IMR-90 (cell line): ENCODE measurements at places on chromosomes 5 and 9. TPM values are rescaled to one million over a fixed set of nuclear protein-coding genes. Genes with fewer than 3 reads are reported as not detected.

DNA sequence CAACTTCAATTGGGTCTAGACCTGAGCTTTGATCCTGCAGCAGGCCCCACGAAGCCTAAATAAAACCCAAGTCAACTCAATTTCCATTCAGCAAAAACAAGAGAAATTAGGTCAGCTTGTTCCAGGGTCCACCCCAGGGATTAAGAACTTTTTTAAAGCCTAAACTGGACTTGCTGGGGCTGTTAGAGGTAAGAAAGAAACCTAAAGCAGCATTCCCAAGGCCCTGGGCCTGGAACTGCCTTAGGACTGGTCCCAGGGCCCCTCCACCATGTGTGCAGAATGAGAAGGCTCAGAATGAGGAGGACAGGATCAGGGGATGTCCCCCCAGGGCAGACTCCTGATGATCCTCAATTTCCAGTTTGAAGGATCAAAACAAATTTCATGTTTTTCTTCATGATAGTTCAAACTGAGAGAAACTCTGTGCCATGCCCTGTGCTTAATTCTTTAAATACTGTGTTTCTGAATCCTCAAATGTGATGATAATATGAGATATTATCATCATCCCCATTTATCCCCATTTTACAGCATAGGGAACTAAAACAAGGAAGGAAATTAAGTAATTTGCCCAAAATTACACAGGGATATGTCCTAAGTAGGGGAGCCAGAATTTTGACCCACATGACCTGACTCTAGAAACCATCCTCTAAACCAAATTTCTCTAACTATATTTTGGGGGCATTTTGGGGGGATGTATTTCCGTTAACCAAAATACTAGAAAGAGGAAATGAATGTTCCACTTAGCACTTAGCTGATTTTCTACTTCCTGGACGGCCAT is 64.5 kb downstream of the DENND1A start:
- H3K36me3 ChIP-seq = no peaks in the 10 kb centered on the region
- no peaks in the 10 kb centered on the region for H3K27me3 ChIP-seq

GRCh38 chr5:44312374-44312773 is 76.8 kb downstream of the FGF10 start:
- no peak for DNase-seq
- H3K4me1 ChIP-seq = no peaks in the 10 kb centered on the region
- H3K36me3 ChIP-seq = no peaks in the 10 kb centered on the region

- H3K27me3 ChIP-seq = no peaks in the 10 kb centered on the region
- no peak for DNase-seq
- H3K27ac ChIP-seq = no peak overlapping the region
- peaks cover 21% of the 10 kb centered on the region for H3K4me1 ChIP-seq
- no peaks in the 10 kb centered on the region for H3K36me3 ChIP-seq
Observed at GRCh38 chr9:129454467-129455067, 166.3 kb downstream of the C9orf50 start.

DNA sequence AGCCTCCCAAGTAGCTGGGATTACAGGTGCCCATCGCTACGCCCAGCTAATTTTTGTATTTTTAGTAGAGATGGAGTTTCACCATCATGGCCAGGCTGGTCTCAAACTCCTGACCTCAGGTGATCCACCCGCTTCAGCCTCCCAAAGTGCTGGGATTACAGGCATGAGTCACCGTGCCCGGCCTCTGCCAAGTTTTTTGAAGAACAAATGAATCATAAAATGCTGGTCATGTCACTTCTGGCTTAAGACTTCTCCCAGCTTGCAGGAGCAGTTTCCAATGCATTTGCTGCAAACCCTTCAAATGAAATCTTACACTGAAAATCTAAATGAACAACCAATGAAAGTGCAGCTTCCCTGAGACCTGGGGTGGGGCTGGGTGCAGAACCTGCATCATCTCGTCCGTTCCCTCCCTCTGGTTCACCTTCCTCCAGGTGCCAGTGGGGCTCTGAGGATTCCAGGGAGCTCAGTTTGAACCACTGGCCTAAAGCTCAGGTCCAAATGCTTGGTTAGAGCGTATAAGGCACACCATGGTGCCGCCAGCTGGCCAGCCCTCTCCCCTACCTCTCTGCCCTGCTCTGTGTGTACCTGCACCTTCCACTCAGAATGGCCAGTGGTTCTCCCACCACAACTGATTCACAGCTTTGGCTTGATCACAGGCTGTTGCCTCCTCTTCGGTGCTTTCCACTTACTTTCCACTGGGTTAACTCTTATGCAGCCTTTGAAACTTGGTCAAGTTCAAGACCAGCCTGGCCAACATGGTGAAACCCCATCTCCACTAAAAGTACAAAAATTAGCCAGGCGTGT is 39.8 kb upstream of the FUBP3 start:
- peaks cover 69% of the 10 kb centered on the region for H3K27me3 ChIP-seq
- H3K4me3 ChIP-seq = no peak overlapping the region
- DNase-seq = peak; percentile 54
- no peaks in the 10 kb centered on the region; the same call in 1 of the 2 replicates for H3K4me1 ChIP-seq
- no peak overlapping the region for H3K27ac ChIP-seq

DNA sequence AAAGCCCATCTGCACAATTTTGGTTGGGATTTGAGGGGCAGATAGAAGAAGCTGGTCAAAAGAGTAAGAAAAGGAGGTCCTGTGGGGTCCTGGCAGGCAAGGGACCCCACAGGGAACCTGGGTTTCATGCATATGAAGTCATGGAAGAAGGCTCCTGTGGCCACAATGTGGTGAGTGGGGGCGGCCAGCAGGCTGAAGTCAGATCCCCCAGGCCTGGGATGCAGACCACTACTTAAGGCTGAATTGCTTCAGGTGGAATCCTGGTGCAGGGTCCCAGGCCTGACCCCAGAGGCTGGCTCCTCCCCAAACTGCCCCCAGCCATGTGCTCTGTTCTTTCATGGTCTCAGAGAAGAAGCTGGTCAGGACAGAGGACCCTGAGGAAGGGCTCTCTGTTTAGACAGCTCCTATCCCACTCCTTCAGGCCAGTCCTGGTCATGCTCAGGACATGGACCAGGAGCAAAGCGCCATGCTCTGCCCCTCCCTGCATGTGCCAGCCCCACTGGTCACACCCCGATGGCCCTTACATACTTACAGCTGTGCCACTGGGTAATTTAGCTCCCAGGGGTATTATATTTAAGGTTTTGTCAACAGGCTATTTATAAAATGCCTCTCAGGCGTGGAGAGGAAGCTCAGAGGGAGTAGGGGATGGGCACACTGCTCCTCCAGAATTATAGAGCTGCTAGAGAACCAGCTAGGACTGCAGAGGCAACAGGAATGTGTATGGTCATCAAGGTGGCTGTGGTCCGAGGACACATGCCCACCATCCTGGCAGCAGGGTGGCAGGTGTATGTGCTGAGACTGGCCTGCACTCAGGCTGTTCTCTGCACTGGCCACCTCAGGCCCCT is 33.4 kb downstream of the C5orf15 start:
- no peaks in the 10 kb centered on the region for H3K36me3 ChIP-seq
- DNase-seq = no peak
- peaks cover 2% of the 10 kb centered on the region; the same call in 1 of the 2 replicates for H3K4me1 ChIP-seq
- H3K27ac ChIP-seq = no peak overlapping the region

Gene CTNND2
- polyA plus RNA-seq = not detected in 2 replicates

DNA sequence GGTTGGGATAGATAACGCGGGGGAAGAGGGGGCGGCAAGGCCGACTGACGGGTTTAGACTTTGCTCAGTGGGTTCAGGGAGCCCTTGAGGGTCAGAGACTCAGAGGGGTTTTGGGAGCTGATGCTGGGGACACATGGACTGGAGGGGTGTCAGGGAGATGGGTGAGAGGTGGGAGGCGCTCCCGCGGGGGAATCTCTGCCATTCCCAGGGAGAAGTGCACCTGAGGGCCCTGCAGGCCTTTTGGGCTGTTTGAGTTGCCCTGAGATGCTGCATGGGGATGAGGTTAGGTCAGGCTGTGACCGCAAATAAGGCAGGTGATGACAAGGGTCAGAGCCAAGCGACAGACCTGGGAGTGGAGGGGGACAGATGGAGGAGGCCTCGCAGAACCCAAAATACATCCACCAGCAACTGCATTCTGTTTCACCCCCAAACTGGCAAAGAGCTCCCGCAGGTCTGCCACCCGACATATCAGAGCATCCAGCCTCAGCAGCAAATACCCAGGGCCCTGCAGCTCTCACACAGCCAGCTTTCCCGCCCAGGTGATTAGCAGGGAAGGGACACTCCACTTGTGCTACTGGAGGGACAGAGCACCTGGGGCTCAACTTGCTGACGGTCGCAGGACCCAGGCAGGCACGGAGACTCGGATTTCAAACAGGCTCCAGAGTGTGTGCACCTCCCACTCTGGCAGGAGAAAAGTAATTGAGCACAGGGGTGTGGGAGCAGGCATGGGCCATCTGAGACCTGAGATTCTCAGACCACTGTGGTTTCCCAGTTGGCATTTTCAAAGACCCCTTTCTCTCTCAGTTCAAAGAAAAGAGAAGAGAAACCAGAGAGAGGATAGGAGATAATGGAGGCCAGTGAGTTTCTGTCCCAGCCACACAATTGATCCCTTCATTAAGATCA is 26.4 kb downstream of the TMOD1 start:
- peaks cover 9% of the 10 kb centered on the region for H3K4me1 ChIP-seq
- no peak overlapping the region for H3K4me3 ChIP-seq
- peaks cover 11% of the 10 kb centered on the region; the same call in 1 of the 2 replicates for H3K36me3 ChIP-seq
- no peaks in the 10 kb centered on the region for H3K27me3 ChIP-seq
- DNase-seq = no peak

- DNase-seq = no peak
- peaks cover 57% of the 10 kb centered on the region for H3K27me3 ChIP-seq
- H3K4me1 ChIP-seq = no peaks in the 10 kb centered on the region
- H3K36me3 ChIP-seq = no peaks in the 10 kb centered on the region
- H3K4me3 ChIP-seq = no peak overlapping the region
- H3K27ac ChIP-seq = no peak overlapping the region
Observed at GRCh38 chr9:130542457-130543228, 36.7 kb upstream of the FUBP3 start.

DNA sequence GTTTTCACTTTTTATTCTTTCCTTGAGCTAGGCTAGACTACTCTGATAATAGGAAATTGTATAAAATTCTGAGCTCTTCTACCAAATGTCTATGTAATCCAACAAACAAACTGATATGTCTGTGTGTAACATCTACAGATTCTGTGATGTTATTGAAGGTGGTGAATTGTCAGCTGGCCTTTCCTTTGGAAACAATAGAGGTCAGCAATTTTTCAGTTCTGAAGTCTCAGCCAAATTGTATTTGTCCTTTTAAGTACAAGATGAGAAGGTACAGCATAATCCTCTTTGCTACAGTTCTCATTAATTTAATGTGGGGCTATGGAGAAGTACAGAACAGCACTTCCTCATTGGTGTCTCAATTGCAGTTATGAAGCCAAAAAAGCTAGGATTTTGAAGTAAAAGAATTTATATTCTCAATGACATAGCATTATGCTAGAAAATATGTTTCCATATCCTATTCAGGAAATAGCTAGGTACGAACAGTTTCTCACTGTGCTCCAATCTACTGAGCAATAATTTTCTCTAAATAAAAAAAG is 198.0 kb downstream of the HINT1 start:
- no peak for DNase-seq
- no peaks in the 10 kb centered on the region for H3K36me3 ChIP-seq
- no peak overlapping the region for H3K27ac ChIP-seq

DNA sequence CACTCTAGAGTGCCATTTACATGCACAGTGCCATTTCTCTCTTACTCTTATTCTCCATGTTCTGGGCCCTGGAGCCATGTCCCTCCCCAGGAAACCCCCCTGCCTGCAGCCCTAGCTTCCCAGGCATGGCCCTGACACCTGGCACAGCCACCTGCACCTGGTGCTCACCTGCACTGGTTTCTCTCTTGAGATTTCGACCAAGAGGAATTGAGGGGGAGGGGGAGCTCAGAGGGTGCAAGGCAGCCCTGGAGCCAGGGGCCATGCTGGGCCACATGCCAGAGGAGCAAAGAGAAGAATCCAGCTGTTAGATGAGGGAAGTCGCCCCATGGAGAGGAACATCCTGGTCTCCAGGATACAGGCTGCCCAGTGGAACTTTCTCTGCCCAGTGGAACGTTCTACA is 65.0 kb upstream of the RAPGEF1 start:
- H3K4me3 ChIP-seq = no peak overlapping the region
- H3K27ac ChIP-seq = no peak overlapping the region
- peaks cover 46% of the 10 kb centered on the region for H3K27me3 ChIP-seq
- DNase-seq = no peak
- no peaks in the 10 kb centered on the region; the same call in 1 of the 2 replicates for H3K4me1 ChIP-seq

GRCh38 chr9:106886111-106887046 is 23.4 kb downstream of the ZNF462 start:
- H3K27me3 ChIP-seq = no peaks in the 10 kb centered on the region
- no peak overlapping the region for H3K4me3 ChIP-seq
- peaks cover 6% of the 10 kb centered on the region; the same call in 1 of the 2 replicates for H3K4me1 ChIP-seq
- H3K27ac ChIP-seq = no peak overlapping the region

GRCh38 chr9:63816751-63817621 is 1468.0 kb downstream of the FOXD4L5 start:
- peak; percentile 82 for DNase-seq
- no peaks in the 10 kb centered on the region for H3K36me3 ChIP-seq
- H3K4me3 ChIP-seq = peak overlapping the region; percentile 37
- peaks cover 3% of the 10 kb centered on the region; the same call in 1 of the 2 replicates for H3K27me3 ChIP-seq

DNA sequence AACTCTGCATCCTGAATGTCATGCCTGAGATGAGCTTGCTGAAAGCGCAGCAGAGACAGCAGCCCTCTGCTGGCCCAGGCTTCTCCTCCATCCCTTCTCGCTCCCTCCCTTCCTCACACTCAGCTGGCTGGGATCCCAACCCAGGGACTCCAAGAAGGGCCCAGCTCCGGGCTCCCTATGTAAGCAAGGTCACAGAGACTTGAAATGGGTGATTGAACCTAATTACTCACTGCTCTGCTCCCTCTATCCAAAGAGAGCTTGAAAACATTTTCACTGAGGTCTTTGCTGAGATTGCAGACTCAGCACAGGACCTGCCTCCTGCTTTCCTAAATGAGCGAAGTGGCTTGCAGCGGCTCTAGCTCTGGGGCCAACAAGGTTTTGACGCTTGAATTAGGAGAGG is 42.8 kb downstream of the RAPGEF1 start:
- H3K4me3 ChIP-seq = no peak overlapping the region
- peaks cover 20% of the 10 kb centered on the region for H3K4me1 ChIP-seq
- no peak overlapping the region for H3K27ac ChIP-seq
- peak; percentile 61 for DNase-seq
- no peaks in the 10 kb centered on the region for H3K36me3 ChIP-seq

DNA sequence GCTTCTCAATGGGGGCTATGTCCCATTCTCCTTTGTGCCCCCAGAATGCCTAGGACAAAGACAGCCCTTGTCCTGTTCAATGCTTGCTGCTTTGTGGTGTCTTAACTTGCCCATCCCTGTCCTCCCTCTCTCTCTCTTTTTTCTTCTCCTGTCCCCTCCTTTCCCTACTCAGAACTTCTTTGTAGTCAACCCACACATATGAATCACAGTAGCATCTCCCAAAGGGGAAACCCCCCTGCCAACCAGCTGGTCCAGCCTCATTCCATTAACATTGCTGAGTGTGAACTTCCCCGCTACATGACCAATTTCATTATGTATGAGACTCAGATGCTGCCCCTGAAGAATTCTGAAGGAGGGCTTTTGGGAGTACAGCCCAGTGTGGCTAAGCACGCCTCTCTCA is 408.3 kb downstream of the ENC1 start:
- H3K4me3 ChIP-seq = no peak overlapping the region
- DNase-seq = peak; percentile 92
- no peak overlapping the region; the same call in 1 of the 2 replicates for H3K27ac ChIP-seq
- no peaks in the 10 kb centered on the region for H3K27me3 ChIP-seq

Gene NUTM2F
- polyA plus RNA-seq = not detected in 2 replicates

Gene CD72
- polyA plus RNA-seq = 0.09 and 0.58 TPM in 2 replicates

- H3K27me3 ChIP-seq = peaks cover 15% of the 10 kb centered on the region
- H3K27ac ChIP-seq = no peak overlapping the region
- H3K36me3 ChIP-seq = no peaks in the 10 kb centered on the region
- no peaks in the 10 kb centered on the region for H3K4me1 ChIP-seq
- DNase-seq = no peak
Observed at GRCh38 chr9:20242510-20243189, 379.6 kb downstream of the MLLT3 start.

GRCh38 chr5:159855476-159856191 is 60.6 kb upstream of the ADRA1B start:
- H3K27me3 ChIP-seq = peaks cover 21% of the 10 kb centered on the region
- H3K4me3 ChIP-seq = no peak overlapping the region
- H3K4me1 ChIP-seq = no peaks in the 10 kb centered on the region
- no peaks in the 10 kb centered on the region for H3K36me3 ChIP-seq
